Activated naive CD8-positive, alpha-beta T cell treated with anti-CD3 and anti-CD28 coated beads for 36 hours (primary cell): ENCODE measurements at places on chromosomes 12 and 14. TPM values are rescaled to one million over a fixed set of nuclear protein-coding genes. Genes with fewer than 3 reads are reported as not detected.

- H3K27ac ChIP-seq, result no peak overlapping the region
- H3K4me1 ChIP-seq, result peaks cover 1% of the 10 kb centered on the region
- DNase-seq, result no peak
- H3K27me3 ChIP-seq, result no peaks in the 10 kb centered on the region
These were observed 22.2 kb upstream of the TESC start for GRCh38 chr12:117121441-117121840.

DNA sequence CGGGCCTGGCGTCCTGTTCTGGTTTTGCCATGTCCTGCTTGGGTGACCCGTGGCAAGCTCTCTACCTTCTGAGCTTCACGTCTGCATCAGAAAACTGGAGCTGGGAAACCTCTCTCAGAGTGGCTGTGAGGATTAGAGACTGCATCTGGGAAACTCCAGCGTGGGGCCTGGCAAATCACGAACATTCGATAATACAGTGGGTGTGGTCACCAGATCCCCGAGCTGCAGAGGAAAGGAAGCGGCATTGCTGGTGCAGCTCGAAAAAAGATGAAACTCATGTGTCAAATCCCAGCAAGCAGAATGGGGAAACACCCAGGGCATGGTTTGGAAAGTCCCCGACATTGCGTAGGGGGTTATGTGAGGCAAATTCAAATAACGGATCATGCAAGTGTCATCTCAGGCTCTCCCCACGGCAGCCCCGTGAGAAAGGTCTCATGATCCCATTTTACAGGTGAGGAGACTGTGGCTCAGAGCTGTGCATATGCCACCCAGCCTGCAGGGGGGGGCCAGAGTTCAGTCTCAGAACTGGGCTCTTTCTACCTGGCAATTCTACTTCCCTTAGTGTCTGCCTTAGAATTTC is 98.1 kb upstream of the VRK1 start:
- no peak overlapping the region for H3K27ac ChIP-seq
- no peak overlapping the region for H3K4me3 ChIP-seq
- no peak for DNase-seq
- H3K36me3 ChIP-seq, result no peaks in the 10 kb centered on the region
- H3K4me1 ChIP-seq, result no peaks in the 10 kb centered on the region

DNA sequence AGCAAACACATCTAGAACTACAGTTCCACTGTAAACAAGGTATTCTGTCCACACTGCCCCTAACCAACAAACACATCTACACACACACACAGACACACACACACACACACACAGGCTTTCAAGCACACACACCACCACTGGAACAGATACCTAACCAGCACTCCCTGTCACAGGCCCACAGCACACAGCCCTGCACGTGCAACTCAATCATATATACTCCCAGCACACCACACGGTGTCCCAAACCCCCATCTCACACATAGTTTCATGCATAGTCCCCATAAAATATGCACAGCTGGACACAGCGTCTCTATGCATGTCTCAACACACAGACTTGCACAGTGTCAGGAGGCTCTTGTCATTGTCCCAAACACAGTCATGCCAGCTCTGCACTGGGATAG is 27.6 kb downstream of the KRT8 start:
- H3K27me3 ChIP-seq, result peaks cover 9% of the 10 kb centered on the region
- no peak for DNase-seq
- H3K4me3 ChIP-seq, result no peak overlapping the region
- H3K4me1 ChIP-seq, result peaks cover 14% of the 10 kb centered on the region

GRCh38 chr12:102567031-102567985 is 86.9 kb upstream of the IGF1 start:
- peaks cover 8% of the 10 kb centered on the region for H3K27me3 ChIP-seq
- DNase-seq, result no peak
- no peak overlapping the region for H3K4me3 ChIP-seq
- H3K36me3 ChIP-seq, result no peaks in the 10 kb centered on the region
- H3K4me1 ChIP-seq, result no peaks in the 10 kb centered on the region

GRCh38 chr12:19954163-19954562 is 414.2 kb upstream of the PDE3A start:
- DNase-seq, result no peak
- H3K27ac ChIP-seq, result no peak overlapping the region
- no peaks in the 10 kb centered on the region for H3K4me1 ChIP-seq
- no peak overlapping the region for H3K4me3 ChIP-seq
- H3K36me3 ChIP-seq, result no peaks in the 10 kb centered on the region

DNA sequence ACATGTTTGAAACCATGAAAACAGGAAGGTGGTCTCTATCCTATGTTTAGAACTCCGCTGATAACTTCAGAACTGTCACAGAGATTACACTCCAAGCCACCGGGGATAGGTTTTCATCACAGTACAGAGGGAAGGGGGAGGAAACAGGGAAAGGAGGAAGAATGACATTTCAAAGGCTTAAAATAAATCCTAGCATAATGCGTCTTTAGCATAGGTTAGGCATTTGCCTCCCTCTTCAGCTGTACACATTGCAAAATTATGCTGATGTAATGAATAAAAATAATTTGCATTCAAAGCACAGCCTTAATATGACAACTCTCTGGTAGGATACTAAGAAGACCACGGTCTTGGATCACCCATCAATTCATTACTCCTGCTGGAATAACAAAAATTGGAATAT is 54.3 kb upstream of the PYGL start:
- no peaks in the 10 kb centered on the region for H3K4me1 ChIP-seq
- H3K36me3 ChIP-seq, result no peaks in the 10 kb centered on the region
- H3K27me3 ChIP-seq, result no peaks in the 10 kb centered on the region
- no peak overlapping the region for H3K27ac ChIP-seq
- H3K4me3 ChIP-seq, result no peak overlapping the region

Gene SALL2
- total RNA-seq, result 5.2 TPM

GRCh38 chr12:125381373-125381772 is 316.1 kb downstream of the AACS start:
- no peak for DNase-seq
- no peak overlapping the region for H3K4me3 ChIP-seq
- no peaks in the 10 kb centered on the region for H3K36me3 ChIP-seq
- H3K4me1 ChIP-seq, result no peaks in the 10 kb centered on the region

Gene SLC39A5
- total RNA-seq, result 0.44 TPM

DNA sequence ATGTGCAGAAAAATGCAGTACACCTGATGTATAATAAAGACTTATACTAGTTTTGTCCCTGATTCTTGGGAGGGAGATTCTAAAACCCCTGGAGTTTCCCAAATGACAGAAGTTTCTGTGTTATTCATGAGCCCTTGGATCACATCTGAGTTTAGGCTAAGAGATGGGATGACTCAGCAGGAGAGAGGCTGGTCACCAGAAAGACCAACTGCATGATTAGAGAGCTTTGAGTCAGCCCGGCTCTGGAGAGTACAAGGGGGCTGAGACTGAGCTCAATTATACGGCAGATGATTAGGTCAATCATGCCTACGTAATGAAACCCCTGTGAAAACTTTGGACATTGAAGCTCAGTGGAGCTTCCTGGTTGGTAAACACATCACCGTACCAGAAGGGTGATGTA is 174.2 kb downstream of the SSPN start:
- no peak for DNase-seq
- H3K4me1 ChIP-seq, result no peaks in the 10 kb centered on the region
- peaks cover 3% of the 10 kb centered on the region for H3K36me3 ChIP-seq
- H3K4me3 ChIP-seq, result no peak overlapping the region

- H3K4me3 ChIP-seq, result no peak overlapping the region
- DNase-seq, result no peak
- no peak overlapping the region for H3K27ac ChIP-seq
These were observed 65.0 kb downstream of the KCNK10 start for GRCh38 chr14:88258021-88258420.

GRCh38 chr12:130281153-130281799 is 56.4 kb upstream of the PIWIL1 start:
- no peak overlapping the region for H3K27ac ChIP-seq
- peaks cover 2% of the 10 kb centered on the region for H3K4me1 ChIP-seq
- no peaks in the 10 kb centered on the region for H3K36me3 ChIP-seq
- peak; percentile 57 for DNase-seq
- no peak overlapping the region for H3K4me3 ChIP-seq

DNA sequence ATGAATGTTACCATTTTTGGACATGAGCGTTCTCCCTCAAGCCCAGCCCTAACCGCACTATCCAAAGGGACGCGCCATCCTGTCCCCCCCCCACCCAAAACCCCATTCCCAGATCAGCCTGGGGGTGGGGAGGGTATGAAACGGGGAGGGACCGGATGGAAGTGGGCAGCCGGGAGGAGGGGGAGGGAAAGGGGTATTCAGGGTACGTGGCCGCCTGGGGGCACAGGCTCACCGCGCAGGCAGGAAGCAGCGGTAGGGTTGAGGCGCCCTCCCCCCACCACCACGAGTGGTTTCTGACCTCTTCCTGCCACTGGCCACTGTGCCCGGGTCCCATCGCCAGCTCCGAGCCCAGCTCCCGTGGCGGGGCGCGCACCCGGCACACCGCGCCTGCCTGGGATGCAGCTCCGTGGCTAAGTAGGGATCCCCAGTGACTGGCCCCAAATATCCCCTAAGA is 1.4 kb downstream of the ACTN1 start:
- peak; percentile 69 for DNase-seq
- peak overlapping the region; percentile 88 for H3K4me3 ChIP-seq
- H3K27ac ChIP-seq, result peak overlapping the region; percentile 92
- peaks cover 43% of the 10 kb centered on the region for H3K36me3 ChIP-seq

GRCh38 chr12:21992823-21993222 is 51.6 kb upstream of the ABCC9 start:
- H3K27ac ChIP-seq, result no peak overlapping the region
- DNase-seq, result no peak
- no peak overlapping the region for H3K4me3 ChIP-seq
- H3K4me1 ChIP-seq, result peaks cover 9% of the 10 kb centered on the region
- no peaks in the 10 kb centered on the region for H3K27me3 ChIP-seq

Gene KCNA5
- total RNA-seq, result not detected

- no peak within 1 kb of the TSS for H3K4me3 ChIP-seq
- peaks cover 36% of the 10 kb centered on the region for H3K27me3 ChIP-seq
- no peaks in the 10 kb centered on the region for H3K4me1 ChIP-seq
- no peak for DNase-seq
These were observed at the start of gene GLT1D1 for GRCh38 chr12:128852885-128853599. Gene GLT1D1 (plus strand): TSS chr12:128853478. CDS start chr12:128853582, 104 bp downstream.

DNA sequence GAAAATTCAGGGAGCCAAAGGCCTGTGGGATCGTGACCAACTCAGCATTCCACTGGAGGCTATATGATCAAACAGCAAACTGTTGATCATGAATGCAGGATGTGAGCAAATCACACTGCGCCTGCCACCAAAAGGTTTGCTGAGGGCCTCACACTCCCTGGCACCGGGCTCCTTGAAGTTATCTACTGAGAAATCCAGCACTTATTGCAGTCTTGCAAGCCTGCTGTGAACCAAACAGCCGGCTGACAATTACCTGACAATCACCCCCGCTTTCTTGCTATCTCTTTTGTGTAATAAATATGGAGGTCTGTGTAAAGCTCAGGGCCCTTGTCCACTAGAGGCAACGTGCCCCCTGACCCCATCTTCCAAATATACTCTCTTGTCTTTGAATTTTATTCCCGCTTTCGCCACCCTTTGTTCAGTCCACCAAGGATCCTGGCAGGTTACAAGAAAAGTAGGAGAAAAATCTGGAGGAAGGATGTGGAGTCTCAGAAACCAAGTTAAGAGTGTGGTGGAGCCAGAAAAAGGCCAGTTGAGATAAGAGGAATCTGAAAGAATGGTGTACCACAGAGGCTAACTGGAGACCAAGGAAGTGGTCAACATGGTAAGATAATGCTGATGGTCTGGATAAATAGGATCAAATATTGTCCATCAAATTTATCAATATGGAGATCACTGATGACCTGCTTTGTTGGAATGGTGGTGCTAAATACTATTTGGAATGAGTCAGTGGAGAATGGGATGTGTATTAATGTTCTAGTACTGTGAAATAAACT is 229.2 kb downstream of the ALX1 start:
- H3K4me1 ChIP-seq, result peaks cover 5% of the 10 kb centered on the region
- H3K4me3 ChIP-seq, result no peak overlapping the region
- no peaks in the 10 kb centered on the region for H3K36me3 ChIP-seq
- H3K27me3 ChIP-seq, result no peaks in the 10 kb centered on the region
- no peak for DNase-seq
- no peak overlapping the region for H3K27ac ChIP-seq
